ENCODE measurements at places on chromosomes 1 and 21.

GRCh38 chr1:53069663-53070327, 7.8 kb downstream of the PODN start:
- no peak for DNase-seq

DNA sequence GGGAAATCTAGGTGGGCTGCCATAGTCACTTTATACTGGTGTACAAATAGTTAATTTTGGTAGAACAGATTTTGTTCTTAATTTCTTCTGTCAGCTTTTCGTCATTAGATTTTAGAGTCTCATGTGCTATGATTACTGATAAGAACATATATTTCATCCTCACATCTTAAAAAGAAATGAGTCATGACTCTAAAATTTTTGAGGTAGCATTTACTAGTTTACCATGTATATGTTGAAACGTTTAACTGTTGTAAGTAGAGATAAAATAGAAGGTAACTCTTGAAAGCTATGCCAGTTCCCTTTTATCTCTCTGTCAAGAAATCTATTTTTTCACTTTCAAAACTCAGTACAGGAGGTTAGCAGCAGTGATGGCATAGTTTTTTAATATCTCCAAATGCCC, 53.4 kb downstream of the KLHL20 start:
- DNase-seq, result no peak

DNA sequence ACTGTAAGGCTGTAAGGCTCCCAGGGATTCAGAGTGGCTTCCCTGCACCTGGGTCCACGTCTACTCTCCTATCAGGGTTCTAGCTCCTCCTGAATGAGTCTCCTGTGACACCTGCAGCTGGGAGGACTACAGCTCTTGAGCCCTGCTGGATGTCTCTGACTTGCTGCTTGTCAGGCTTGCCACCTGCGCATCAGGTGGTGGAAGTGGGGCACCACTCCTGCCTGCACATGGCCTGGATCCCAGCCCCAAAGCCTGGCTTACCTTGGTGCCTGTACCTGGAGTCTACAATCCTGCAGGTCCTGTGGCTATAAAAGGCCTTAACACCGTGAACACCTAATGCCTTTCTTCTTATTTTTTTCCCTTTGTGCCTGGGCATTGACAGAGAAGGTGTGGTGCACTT, 82.2 kb downstream of the FAM78B start:
- no peak for DNase-seq

DNA sequence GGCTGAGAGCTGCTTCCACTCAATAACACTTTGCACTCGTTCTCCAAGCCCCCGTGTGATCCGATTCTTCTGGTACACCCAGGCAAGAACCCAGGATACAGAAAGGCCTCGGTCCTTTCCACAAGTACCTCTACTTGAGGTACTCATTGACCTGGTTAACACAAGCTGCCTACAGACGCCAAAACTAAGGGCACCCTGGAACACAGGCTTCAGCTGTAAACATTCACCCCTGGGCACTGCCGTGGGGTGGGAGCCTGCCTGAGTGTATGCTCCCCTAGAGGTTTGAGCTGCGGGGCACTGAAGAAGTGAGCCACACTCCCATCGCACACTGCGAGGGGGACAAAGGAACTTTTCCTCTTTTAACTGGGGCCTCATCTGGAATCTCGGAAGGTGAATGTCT, 30.5 kb downstream of the LRRC3 start:
- no peak for DNase-seq
